Central memory CD8-positive, alpha-beta T cell (primary cell): ENCODE measurements at places on chromosomes 11 and 22.
A peak's percentile ranks its signal among the peaks of the same experiment; 100 is the strongest.

GRCh38 chr11:59216641-59217564 lies 4.2 kb upstream of the MPEG1 start:
- peaks cover 23% of the 10 kb centered on the region for H3K27me3 ChIP-seq
- no peaks in the 10 kb centered on the region for H3K36me3 ChIP-seq
- no peak overlapping the region for H3K4me3 ChIP-seq
- no peak overlapping the region for H3K27ac ChIP-seq

DNA sequence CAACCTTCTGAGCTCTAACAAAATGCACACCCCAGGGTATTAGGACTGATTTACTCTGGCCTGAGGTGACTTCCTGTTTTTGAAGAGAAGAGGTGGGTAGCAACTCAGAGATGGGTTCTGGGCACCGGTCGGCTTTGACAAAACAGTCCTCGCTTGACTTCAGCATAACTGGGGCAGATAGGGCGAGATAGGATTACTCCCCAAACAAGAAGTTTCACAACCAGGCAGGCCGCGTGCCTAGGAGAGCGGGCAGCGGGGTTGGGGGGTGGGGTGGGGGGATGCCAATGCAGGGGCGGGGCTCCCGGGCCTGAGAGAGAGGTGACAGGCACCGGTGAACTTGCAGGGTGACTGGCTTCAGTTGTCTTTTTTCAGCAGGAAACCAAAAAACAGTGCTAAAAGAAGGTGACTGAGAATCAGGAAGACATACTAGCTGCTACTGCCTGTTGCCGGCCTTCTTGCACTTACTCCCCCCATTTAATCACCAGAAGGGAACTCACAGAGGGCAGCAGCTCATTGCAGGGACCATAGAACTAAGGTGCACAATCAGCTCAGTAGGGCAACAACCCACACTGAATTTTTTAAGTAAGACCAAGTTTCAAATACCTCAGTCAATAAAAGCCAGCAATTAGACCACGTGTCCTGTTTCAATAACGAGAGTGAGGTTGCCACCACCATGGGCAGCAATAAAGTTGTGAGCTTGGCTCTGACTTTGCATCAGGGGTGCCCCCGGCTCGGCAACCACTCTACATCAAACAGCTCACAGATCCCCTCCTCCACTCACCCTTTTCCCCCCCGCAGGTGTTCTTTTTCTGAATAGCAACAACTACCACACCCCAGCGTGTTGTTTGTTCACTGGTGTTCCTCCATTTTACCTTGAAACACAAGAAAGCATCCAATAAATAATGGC lies 37.2 kb upstream of the ETS1 start:
- H3K27me3 ChIP-seq, result no peaks in the 10 kb centered on the region
- peak; percentile 61 for DNase-seq
- H3K27ac ChIP-seq, result peak overlapping the region; percentile 97

DNA sequence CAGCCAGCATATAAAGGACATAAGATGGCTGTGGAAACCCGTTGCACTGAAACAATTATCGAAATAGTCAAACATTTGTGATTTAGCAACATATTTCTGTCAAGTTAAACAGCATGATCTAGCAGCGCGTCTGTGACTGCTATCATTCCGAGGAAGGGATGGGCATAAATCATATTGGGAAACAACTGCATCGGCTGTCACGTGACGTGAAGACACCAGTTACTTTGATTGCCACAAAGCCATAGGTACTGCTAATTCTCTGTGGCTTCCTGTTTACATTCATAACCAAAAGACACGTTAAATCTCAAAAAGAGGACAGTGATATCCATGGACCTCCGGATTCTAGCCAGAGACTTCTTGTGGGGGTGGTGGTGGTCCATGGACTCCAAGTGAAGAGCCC lies 87.8 kb downstream of the CACNA1I start:
- no peak for DNase-seq
- H3K27me3 ChIP-seq, result peaks cover 32% of the 10 kb centered on the region
- H3K27ac ChIP-seq, result peak overlapping the region; percentile 73
- H3K4me1 ChIP-seq, result peaks cover 46% of the 10 kb centered on the region
- peaks cover 4% of the 10 kb centered on the region for H3K36me3 ChIP-seq
- peak overlapping the region; percentile 67 for H3K4me3 ChIP-seq

DNA sequence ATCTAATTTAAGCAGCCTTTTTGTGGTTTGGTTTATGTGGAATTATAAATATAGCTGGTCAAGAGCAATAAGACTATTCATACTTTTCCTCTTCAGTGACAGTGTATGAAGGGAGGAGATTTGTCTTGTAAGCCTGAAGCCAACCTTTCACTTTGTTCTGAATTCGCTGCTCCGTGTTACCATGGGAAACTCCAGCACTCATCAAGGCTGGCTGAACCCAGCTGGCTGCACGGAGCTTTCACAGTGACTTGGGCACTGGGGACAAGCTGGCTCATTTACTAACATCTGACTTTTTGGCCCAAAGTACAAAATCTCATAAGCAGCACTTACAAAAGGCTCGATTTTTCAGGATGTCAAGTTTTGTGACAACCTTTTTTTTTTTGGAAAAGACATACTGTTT lies 120.4 kb upstream of the GRIA4 start:
- no peak overlapping the region for H3K27ac ChIP-seq
- no peak for DNase-seq
- no peaks in the 10 kb centered on the region for H3K36me3 ChIP-seq
- no peaks in the 10 kb centered on the region for H3K4me1 ChIP-seq
- no peaks in the 10 kb centered on the region for H3K27me3 ChIP-seq

DNA sequence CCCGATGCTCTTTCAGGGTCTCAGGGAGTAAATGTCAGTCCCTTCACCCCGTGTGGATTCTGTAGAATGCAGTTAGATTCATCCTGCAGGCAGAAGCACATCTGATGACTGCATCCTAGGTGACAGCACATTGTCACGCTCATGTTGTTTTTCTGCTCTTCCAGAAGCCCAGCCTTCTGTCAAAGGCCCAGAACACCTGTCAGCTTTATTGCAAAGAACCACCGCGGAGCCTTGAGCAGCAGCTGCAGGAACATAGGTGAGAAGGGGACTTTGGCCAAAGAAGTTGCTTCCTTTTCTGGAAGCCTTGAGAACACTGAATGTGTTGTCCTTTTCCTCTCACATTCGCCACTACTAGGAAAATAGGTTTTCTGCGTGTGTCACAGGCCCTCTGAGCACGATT lies 43.7 kb downstream of the PPP2R1B start:
- peaks cover 3% of the 10 kb centered on the region for H3K4me1 ChIP-seq
- no peak overlapping the region for H3K27ac ChIP-seq
- H3K27me3 ChIP-seq, result no peaks in the 10 kb centered on the region

DNA sequence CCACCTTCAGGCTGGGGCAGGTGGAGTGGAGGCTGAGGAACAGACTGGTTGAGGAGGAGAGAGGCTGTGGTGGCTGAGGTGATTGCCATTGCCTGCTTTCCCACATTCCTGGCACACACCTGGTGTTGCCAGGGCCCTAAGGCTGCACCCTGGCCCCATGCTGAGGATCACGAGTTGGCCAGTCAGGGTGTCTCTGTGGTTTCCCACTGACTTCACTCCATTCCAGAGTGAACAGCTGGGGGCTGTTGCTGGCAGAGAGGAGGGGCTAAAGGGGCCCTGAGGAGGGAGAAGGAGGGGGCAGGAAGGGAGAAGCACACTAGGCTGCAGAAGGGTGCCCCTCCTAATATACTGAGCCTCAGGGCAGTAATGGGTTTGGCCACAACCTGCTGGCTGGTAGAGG lies 1.8 kb downstream of the TMEM86A start:
- no peaks in the 10 kb centered on the region for H3K27me3 ChIP-seq
- H3K4me3 ChIP-seq, result peak overlapping the region; percentile 70
- no peak for DNase-seq
- peaks cover 24% of the 10 kb centered on the region for H3K4me1 ChIP-seq
- H3K27ac ChIP-seq, result no peak overlapping the region

GRCh38 chr11:11659567-11660362 lies 38.0 kb upstream of the GALNT18 start:
- no peak overlapping the region for H3K4me3 ChIP-seq
- DNase-seq, result no peak
- no peaks in the 10 kb centered on the region for H3K36me3 ChIP-seq
- H3K27ac ChIP-seq, result no peak overlapping the region
- H3K4me1 ChIP-seq, result no peaks in the 10 kb centered on the region
- peaks cover 42% of the 10 kb centered on the region for H3K27me3 ChIP-seq

GRCh38 chr11:45272701-45273100 lies 13.4 kb downstream of the SYT13 start:
- no peak for DNase-seq
- H3K4me1 ChIP-seq, result no peaks in the 10 kb centered on the region
- H3K27me3 ChIP-seq, result peaks cover 82% of the 10 kb centered on the region
- H3K27ac ChIP-seq, result no peak overlapping the region

GRCh38 chr11:115197433-115197832 lies 306.8 kb downstream of the CADM1 start:
- no peak overlapping the region for H3K4me3 ChIP-seq
- H3K36me3 ChIP-seq, result no peaks in the 10 kb centered on the region
- H3K27me3 ChIP-seq, result no peaks in the 10 kb centered on the region
- H3K4me1 ChIP-seq, result peaks cover 27% of the 10 kb centered on the region
